Esophagus mucosa (tissue), 1 donor: ENCODE measurements at places on chromosomes 11 and 22. TPM values are rescaled to one million over a fixed set of nuclear protein-coding genes. Genes with fewer than 3 reads are reported as not detected.

DNA sequence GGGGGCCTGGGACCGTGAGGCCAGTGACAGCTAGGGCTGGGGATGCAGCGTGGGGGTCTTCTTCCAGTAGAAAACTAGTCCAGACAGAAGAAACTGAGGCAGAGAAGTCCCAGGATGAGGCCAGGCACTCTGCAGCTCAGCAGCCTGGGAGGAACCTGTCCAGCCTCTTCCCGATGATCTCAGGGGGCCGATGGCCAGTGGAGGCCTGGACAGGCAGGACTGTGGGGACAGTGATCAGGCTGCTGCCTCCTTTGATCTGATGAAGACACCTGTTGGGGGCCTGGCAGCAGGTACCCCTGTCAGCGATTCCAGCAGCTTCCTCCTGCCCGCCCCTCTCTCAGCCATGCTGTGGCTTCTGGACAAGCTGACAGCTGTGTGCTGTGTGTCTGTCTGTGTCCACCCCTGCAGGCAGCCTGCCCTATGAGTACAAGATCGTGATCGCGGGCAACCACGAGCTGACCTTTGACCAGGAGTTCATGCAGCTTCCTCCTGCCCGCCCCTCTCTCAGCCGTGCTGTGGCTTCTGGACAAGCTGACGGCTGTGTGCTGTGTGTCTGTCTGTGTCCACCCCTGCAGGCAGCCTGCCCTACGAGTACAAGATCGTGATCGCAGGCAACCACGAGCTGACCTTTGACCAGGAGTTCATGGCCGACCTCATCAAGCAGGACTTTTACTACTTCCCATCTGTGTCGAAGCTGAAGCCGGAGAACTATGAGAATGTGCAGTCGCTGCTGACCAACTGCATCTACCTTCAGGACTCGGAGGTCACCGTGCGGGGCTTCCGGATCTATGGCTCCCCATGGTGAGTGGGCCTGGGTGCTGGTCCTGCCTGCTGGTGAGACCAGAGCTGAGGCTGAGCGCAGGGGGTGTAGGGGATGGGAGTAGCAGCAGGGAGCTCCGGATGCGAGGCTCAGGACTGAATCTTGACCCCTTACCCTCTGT lies 62.6 kb downstream of the MPPED1 start:
- no peak for ATAC-seq

The SLC6A5 gene
- not detected for total RNA-seq

The CASP1 gene
- total RNA-seq: 58.8 TPM

DNA sequence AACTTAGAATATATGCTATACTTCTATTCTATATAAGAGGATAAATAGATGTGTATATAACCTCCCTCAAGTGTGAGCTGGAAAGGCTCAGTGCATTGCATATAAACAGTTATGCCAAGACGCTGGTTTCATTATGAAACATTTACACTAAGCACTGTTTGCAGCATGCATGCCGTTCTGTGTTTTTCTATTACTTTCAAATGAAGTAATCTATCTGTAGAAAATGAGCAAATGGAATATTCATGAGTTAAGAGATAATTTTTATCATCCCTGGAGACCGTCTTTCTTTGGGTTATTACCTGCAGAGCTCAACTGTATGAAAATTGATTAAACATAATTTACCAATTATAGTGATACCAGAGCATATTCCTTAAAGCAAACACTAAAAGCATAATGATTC lies 925.7 kb upstream of the CCDC90B start:
- ATAC-seq: no peak

- no peak for ATAC-seq
These were observed 622.3 kb upstream of the CADM1 start for GRCh38 chr11:116126562-116126961.
